Right cardiac atrium (tissue), 5 donors: ENCODE measurements at places on chromosomes 11 and 22. TPM values are rescaled to one million over a fixed set of nuclear protein-coding genes. Genes with fewer than 3 reads are reported as not detected.

JHY gene
- 5.0 TPM for total RNA-seq

TRPC6 gene
- 0.18 TPM for total RNA-seq

GRCh38 chr11:128988242-128988970 is 45.7 kb upstream of the TP53AIP1 start:
- DNase-seq: no peak

GRCh38 chr11:129251067-129251466 is 58.9 kb upstream of the ARHGAP32 start:
- no peak for DNase-seq

- DNase-seq: no peak
These were observed 154.2 kb upstream of the TTC12 start for GRCh38 chr11:113159988-113160807.

OR2D2 gene
- not detected for total RNA-seq

MSANTD4 gene
- total RNA-seq: 23.8 TPM

OR56A1 gene
- total RNA-seq: not detected

KRTAP5-2 gene
- not detected for total RNA-seq

GRCh38 chr11:59141673-59142460 is 789 bp upstream of the FAM111A start:
- DNase-seq: no peak

DNA sequence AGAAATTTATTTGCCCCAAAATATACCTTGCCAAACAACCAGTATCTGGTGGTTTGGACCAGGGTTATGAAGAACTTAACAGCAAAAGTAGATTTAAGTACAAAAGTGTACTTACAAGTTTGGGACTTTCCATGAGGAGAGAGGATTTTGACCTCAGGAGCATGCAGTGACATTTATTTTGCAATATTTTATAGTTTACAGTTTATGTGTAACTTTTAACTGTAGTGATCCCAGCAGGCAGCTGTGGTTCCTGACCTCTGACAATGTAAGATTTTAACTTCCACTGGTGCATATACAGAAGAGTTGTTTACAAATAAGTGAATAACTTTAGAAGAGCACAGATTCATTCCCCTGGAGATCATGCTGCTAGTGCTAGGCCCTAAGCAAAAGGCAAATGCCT is 6.7 kb downstream of the OR8D1 start:
- no peak for DNase-seq

GRCh38 chr22:39362932-39363331 is 13.1 kb downstream of the SYNGR1 start:
- DNase-seq: peak; percentile 29

MACROD1 gene
- total RNA-seq: 60.2 TPM

ARSA gene
- 31.6 TPM for total RNA-seq

DNA sequence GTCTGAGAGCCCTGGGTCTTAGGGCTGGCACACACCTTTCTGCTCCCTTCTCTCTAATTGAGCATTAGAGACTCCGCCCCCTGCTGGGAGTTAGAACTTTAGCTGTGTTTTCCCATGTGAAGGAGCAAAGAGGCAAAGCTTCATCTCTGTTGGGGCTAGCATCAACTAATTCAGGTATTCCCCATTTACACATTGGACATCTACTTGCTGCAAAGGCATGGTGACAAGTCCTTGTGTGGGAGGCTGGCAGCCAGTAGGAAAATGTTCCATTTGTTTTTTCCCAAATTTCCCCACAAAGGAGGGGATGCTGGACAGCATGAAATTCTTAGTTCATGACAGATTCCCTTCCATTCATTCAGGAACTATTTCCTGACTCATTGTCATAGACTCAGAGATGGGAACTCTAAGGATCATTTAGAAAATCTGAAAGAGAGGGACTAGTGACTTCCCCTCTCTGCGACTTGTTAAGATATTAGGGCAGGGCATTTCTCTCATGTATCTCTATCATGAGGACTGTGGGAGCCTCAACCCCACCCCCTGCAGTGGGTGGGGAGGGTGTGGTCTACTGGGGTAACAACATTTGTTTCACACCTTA is 3.6 kb downstream of the CD44 start:
- DNase-seq: no peak

DNA sequence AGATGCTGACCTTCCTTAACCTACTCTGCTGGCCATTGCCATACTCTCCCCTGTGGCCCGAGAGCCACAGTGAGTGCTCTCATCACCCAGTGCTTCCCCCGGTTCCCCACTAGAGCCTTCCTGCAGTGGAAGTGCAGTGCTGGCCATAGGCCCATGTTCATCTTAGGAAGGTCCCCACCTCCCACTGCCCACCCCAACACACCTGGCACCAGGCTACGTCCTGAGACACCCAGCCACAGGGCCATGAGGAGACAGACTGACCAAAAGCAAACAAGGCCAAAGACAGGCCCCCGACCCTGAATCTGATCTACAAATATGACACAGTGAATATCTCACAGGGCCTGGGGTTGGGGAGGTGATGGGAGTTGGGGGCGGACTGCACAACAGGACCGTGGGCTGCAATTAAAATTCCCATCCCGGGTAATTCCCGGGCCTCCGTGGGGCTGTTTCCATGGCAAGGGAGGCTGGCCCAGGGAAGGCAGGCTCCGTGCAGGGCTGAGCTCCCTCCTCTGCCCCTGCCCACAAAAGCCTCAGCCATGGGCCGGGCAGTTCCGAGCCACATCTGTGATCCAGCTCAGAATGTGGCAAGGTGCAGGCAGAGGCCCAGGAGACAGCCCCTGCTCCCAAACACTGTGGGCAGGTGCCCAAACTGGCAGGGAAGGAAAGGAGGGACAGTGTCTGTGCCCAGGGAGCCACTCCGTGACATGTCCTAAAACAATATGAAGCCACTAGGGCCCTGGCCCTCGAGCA is 5.1 kb upstream of the CHST1 start:
- no peak for DNase-seq

- no peak for DNase-seq
These were observed at the start of gene OR2AG2 for GRCh38 chr11:6771926-6772893. Gene OR2AG2, minus strand, starts transcription at chr11:6771976. Its CDS starts 3,019 bp downstream, at chr11:6768957.

MMP12 gene
- not detected for total RNA-seq

POLR3H gene
- 24.1 TPM for total RNA-seq

DNA sequence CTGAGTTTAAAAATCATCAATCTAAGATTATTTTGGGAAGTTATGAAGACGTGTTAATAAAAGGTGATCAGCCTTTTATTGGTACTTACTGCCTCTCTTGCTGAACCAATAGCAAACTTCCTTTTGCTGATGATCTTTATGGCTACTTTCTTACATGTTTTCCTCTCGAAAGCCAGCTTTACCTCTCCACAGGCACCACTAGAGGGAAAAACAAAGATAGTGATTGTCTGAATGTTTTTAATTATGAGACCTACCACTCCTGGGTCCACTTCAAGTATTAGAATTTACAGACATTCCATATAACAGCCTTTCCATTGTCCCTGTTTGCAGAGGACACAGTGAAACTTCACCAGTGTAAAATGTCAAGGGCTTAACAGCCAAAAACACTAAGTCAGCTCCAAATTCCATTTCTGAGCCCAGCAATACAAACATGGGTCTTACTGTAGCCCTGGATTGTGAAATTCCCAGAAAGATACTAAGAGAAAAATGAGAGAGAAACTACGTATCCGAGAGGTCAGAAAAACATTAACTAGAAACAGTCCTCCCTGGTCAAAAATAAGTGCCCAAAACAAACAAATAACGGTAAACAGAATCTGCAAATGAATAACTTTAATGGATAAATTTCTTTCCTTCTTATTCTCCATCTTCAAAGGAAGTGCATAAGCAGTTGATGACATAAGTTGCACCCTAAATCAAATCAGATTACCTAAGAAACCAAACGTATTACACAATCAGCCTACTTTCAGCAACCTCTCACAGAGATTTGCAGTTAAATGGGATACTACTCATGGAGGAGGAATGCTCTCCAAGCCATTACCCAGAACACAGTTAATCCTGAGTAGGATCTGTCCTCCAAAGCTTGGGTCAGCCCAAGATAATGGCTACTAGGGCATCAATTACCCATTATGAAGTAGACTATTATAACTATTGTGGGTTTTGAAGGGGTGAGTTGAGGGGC is 29.5 kb downstream of the CHEK2 start:
- DNase-seq: no peak

KDM4E gene
- not detected for total RNA-seq

- no peak for DNase-seq
These were observed 60.7 kb downstream of the DBX1 start for GRCh38 chr11:20099527-20099926.

DNA sequence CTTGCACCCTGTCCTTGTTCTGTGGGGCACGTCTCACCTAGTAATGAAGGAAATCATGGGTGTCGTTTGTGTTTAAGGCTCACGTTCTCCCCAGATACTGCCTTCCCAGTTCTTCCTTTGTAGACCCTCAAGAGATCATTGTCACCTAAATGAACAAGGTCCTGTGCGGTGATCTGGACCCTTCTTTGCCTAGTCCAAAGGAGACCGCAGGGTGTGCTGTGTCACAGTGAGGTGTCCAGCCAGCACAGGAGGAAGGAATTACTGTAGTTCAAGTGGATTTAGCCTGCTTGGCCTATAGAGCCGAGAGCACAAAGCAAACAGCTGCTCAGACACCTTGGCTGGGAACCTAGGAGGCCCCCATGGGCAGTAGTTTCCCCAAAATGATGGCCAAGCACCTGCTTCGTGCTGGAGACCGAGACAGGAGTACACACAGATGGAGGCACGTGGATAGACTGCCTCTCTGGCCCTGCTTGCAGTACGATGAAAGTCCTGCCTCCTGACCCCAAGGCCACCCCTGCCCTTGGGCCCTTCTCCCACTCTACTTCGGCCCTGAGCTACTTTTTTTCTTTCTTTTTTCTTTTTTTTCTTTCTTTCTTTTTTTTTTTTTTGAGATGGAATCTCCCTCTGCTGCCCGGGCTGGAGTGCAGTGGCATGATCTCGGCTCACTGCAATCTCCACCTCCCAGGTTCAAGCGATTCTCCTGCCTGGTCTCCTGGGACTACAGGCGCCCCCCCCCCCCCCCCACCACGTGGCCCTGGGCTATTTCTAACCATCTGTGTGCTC is 19.4 kb upstream of the PPFIA1 start:
- DNase-seq: no peak

CTSF gene
- total RNA-seq: 136 TPM

GRCh38 chr11:102437727-102438126 is 14.8 kb downstream of the TMEM123 start:
- no peak for DNase-seq

GRCh38 chr11:115104851-115105453 is 399.3 kb downstream of the CADM1 start:
- DNase-seq: no peak

- peak; percentile 10 for DNase-seq
These were observed 504 bp upstream of the ZNF215 start for GRCh38 chr11:6925636-6926207.

GRCh38 chr11:97865424-97866012 is 1155.2 kb upstream of the CNTN5 start:
- no peak for DNase-seq
